ENCODE measurements at places on chromosomes 12 and 14.

DNA sequence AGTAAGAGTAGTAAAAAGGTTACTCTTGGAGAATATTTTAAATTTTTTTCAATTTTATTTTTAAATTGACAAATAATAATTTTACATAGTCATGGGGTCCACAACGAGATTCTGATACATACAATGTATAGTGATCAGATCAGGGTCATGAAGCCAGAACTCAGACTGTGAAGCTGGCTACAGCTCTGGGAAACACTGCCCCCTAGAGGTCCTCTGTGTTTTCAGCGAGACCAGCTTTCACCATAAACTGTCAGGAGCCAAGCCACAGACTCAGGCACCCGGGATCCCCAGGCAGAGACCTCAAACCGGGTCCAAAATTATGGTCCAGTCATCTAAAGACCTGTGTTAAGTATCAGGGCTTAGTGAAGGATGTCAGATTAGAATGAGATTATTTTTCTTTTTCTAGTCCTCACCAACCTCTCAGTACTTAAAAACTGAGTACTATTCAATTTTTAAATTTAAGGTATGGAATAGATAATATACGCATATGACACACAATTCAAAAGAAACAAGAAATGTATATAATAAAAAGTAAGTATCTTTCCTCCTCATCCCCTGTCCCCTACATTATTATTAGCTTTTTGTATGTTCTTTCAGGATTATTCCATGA lies 397.1 kb downstream of the MDGA2 start:
- DNase-seq = no peak

- no peak for DNase-seq
These were observed 5.1 kb downstream of the MBIP start for GRCh38 chr14:36315159-36315853.

GRCh38 chr12:25322351-25322750 lies 71.6 kb upstream of the KRAS start:
- no peak for DNase-seq

- no peak for DNase-seq
These were observed 199.7 kb downstream of the EPS8 start for GRCh38 chr12:15589328-15590032.

- DNase-seq = peak; percentile 63
These were observed at the start of gene SPRYD4 for GRCh38 chr12:56468216-56469006. TSS of gene SPRYD4 (plus strand) at chr12:56468578. CDS start at chr12:56468592, 14 bp downstream.

GRCh38 chr14:36208690-36209278 lies 32.3 kb upstream of the PTCSC3 start:
- no peak for DNase-seq

DNA sequence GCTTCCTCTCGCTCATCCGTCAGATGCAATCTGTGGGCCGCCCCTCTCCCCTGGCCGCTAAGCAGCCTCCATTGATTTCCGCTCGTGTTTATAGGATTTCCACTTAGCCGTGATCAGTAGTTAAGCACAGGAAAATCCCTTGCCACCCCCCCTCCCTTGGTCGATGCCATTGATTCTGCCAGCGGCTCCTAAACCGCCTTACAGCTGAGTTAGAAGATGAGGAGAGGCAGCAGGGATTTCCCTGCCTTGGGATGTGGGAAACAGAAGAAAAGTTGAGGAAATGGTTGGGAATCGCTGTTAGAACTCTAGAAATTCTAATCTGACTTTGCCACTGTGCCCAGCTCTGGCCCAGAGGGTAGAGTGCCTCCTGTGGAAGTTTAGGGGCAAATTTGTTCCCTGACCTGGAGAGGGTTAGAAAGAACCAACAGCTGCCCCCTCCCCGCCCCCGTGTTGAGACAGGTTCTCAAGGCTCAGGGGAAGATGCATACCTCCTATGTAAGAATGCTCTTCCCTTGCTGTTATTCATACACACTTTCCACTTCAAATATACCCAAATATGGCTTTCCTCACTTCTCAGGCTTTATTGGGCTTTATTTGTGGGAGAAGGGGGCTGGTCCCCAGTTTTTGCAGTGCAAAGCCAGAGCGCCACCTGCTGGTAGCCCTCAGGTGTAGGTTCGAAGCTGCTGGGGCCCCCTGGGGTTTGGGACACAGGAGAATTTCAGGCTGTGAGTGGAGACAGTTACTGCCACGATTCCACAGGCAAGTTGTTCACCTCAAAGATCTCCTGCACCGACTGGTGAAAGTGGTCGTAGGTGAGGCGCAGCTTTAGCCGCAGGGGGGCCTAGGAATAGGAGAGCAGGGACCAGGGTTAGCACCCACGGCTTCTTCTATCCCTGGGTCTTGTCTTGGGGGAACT lies 3.2 kb downstream of the THTPA start:
- no peak for DNase-seq

DNA sequence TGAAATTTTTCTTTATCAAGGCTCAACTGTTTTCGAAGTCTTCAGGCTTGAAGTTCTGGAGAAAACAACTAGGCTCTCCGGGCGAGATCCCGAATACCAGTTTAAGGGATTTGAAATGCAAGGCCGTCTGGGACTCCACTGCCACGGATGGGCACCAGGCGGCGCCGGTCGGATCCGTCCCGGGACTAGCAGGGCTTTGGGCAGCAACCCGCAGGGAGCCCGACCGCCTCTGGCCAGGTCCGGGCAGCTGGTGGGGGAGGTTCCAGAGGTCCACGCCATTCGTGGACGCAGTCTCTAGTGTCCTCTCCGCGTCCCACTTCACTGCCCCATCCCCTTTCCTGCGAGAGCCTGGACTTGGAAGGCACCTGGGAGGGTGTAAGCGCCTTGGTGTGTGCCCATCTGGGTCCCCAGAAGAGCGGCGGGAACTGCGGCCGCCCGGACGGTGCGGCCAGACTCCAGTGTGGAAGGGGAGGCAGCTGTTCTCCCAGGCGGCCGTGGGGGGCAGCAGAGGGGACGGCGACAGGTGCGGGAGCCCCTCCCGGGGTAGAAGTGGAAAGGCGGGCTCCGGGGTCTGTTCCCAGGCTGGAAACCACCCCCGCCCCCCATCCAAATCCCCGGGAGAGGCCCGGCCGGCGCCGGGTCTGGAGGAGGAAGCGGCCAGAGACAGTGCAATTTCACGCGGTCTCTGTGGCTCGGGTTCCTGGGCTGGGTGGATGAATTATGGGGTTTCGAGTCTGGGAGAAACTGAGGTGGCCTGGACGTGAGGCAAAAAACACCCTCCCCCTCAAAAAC lies 838 bp upstream of the ERBB3 start:
- peak; percentile 30 for DNase-seq

GRCh38 chr12:74889073-74889472 lies 320.6 kb downstream of the KCNC2 start:
- no peak for DNase-seq

DNA sequence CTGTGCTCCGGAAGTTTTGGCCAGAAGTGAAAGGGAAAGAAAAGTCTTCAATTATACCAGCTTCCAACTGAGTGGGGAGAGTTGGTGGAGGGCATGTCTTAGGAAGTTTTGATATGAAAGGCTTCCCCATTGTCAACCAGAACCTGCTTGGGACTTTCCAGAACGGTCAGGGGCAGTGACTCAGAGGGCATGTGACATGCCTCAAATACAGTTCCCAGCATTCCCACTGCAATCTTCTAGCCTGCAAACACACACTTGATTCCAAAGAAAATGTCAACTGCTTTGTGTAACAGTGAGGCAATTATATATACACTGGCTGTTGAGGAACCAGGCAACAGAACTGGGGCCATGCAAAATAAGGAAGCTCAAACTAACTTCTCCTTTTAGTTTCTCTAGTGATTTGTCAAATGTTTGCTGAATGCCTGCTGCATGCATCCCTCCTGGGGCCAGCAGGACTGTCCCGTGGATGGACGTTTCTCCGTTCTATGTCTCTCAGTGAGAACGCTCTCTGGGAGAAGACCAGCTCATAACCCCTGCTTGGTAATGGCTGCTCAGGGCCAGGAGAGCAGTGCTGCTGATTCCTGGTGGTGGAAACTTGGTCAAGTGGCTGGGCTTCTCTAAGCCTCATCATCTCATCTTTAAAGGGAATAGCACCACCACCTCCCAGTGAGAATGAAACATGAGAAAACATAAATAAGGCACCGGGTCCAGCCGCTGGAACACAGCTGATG lies 18.3 kb downstream of the SLC25A47 start:
- peak; percentile 70 for DNase-seq

GRCh38 chr14:84646786-84647500 lies 883.0 kb upstream of the FLRT2 start:
- DNase-seq = peak; percentile 71
